Fibroblast of the conjunctiva (primary cell): ENCODE measurements at places on chromosomes 1 and 21.

GRCh38 chr1:91559838-91560565 lies 59.4 kb downstream of the CDC7 start:
- DNase-seq: no peak

DNA sequence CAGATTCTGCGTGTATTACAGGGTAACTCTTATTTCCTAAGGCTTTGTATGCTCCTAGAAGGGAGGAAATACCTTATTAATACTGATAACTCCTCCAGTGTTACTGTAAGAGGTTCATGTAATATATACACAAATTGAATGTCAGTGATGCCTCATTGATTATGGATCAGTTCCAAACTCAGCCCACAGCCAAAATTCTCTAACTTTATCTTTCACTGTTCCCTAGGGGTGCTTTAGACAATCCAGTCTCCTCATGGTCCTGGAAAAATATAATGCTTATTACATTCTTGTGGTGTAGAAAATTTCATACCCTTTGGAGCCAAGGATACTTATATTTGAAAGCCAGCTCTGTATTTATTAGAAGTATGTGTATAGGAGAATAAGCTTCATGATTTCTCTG lies 73.0 kb downstream of the NGF start:
- no peak for DNase-seq

DNA sequence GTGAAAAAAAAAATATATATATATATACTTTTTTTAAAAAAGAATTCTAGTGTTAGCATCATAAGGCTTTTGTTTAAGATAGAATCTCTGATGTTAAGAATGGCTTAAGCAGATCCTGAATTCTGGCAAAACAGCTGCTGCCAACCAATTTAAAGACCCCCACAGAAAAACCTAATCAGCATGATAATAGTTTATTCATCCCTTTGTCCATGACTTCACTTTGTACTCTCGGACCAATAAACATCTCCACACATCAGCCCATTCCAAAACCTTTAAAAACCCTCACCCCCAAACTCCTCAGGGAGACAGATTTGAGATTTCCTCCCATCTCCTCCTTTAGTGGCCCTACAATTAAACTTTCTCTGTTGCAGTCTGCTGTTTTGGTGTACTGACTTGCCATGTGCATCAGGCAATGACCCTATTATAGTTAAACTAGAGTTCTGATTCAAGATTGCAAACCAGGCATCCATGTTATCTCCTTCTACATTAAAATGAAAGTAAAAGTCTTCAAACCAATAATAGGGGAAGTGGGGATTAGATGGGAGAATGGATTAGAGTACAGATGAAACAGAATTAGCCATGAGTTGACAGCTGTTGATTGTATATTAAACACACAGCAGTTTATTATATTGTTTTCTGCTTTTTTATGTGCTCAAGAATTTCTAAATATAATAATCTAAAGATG lies 9.8 kb upstream of the PHTF1 start:
- no peak for DNase-seq

- DNase-seq: no peak
These were observed 24.4 kb downstream of the RC3H1 start for GRCh38 chr1:173997791-173998190.

DNA sequence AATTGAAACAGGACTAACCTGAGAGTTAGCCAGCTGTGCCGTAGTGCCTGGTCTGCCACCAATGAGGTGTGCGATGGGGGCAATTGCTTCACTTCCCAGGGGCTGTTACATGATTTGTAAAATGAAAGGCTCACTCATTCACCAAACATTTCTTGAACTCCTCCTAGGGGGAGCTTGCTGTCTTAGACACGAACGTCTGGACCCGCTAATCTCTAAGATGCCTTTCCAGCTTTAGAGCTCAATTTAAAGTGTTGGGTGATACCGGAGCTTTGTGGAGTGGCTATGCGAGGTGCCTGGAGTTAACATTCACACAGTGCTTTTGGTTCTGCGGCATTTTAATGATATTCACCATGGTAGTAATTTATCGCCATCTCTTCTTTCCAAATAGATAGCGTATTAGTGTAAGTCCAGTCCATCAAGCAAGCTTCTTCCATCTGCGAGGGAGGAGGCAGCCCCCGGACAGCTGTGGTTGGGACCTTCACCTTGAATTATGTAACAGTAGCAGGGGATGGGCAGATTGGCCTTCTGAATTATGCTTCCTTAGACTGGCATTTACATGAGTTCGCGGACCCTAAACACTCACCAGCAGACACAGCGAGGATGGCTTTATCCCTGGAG lies 179.9 kb downstream of the ADSS2 start:
- no peak for DNase-seq

DNA sequence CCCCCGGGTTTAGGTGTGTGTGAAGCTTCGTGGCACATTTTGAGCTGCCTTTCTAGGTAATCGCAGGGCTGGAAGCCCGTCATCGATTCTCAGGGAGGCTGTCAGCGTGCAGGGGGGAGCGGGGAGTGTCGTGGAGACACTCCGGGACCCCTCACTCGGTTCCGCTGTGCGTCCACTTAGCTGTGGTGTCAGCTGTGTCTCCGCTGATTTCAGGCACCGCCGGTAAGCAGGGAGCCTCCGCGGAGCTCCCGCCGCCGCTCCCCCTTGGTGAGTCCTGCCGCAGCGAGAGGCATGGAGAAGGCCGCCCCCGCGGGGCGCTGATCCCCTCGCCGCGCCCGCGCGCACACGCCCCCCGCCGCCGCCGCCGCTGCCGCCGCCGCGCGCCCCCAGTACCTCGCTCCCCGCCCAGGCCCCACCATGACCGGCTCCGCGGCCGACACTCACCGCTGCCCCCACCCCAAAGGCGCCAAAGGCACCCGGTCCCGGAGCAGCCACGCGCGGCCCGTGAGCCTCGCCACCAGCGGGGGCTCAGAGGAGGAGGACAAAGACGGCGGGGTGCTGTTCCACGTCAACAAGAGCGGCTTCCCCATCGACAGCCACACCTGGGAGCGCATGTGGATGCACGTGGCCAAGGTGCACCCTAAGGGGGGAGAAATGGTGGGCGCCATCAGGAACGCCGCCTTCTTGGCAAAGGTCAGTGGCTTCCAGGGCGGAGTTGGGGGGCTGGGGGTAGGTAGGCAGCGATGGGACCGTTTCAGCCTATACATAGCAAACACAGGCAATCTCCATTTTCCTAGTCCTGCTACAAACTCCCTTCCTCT lies 995 bp downstream of the VASH2 start:
- DNase-seq: no peak

DNA sequence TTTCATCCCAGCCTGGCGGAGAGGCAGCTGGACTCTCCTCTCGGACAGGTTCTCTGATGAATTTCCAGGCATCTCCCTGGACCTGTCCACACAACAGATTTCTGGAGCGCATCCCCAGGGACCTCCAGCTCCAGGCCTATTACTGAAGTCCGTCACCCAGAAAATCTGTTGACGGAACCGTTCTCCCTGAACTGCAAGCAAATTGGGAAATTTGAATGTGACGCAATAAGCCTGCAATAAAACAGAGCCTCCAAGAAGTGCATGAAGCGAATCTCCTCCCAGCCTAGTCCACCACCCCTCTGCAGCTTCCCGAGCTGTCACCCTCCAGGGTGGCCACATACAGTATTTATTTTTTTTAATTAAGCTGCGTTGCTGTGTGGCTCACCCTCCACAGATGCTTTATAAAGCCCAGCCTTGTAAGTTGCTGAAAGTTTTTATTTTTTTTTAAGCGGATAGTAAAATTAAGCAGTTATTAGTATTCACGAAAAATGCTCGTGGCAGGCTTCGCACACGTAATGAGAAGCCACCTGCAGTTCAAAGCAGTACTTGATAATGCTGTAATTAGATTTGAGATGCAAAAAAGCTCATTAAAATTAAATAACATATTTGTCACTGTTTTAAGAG lies 173.3 kb downstream of the CAMTA1 start:
- no peak for DNase-seq

GRCh38 chr1:37175666-37176215 lies 141.4 kb upstream of the GRIK3 start:
- no peak for DNase-seq

DNA sequence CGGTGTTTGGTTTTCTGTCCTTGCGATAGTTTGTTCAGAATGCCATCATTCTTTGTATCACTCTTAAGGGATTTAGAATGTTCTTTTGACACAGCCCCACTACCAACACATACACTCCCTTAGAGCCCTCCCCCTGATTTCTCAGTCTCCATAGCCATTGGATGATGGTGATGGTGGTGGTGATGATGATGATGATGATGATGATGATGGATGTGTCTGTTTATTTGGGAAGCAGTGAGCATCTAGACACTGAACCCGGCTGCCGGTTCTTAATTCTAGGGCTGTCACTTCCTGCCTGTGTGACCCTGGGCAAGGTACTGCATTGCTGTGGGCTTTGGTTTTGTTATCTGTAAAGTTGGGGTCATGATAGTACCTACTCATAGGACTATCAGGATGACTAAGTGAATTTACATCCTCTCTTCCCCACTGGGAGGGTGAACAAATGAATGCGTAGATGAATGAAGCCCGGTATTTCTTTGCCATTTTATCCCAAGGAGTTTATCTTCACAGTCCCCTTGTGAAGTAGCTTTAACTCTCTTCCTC lies 100.7 kb downstream of the HUNK start:
- DNase-seq: no peak

- DNase-seq: no peak
These were observed 112.8 kb downstream of the DHRS3 start for GRCh38 chr1:12505231-12505630.

DNA sequence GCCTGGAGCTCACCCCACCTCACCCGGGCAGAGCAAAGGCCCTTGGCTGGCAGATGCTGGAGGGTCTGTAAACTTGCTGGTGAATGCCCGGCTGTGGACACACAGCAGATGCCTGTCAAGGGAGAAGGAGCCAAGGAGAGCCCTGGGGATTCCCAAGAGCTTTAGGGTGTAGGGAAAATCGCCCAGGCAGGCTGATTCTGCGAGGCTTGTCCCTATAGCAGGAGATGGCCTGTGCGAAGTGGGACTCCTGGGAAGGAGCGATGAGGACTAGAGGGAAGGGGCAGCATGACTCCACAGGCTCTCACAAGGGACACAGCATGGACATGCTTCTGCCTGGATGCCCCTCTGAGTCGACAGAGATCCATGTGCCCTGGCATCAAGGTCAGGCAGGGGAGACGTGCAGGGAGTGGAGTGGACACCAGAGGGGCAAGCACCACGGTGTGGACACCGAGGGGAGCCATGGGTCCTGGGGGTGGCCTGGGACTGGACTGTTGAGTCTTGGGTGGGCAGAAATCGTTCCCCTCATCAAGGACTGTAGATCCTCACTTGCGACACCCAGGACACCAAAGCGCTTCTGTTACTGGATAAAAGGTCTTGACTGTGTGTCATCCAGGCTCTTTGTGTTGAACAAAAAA lies 71.4 kb upstream of the ABCG1 start:
- no peak for DNase-seq

- no peak for DNase-seq
These were observed 149.1 kb downstream of the FCRL5 start for GRCh38 chr1:157403203-157403602.

DNA sequence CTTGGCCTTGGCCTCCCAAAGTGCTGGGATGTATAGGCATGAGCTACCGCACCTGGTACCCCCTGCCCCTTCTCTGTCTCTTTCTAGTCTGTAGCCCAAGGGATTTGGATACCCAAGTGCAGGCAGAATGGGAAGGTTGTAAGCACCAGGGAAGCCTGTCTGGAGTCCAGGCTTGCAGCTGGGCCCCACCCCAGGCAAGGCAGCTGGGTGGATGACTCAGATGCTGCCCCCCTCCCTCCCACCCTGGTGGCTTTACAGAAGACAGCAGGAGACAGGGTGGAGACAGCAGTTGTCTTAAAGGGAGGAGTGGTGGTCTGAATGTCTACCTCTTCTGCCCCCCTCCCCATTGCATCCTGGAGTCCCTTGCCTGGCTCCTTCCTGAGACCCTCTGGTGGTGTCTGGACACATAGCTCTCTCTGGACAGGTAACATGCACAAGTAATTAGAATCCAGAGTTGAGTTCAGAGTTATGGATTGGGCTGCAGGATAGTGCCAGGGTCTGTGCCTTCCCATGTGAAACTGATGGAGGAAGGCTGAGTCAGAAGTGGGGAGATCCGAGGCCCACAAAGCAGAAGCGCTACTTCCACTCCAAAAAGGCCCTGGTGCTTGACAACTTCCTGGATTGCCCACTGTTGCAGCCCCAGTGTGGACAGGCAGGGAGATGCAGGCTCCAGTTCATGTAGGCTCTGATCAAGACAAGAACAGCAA lies 5.1 kb downstream of the LMNA start:
- no peak for DNase-seq

GRCh38 chr1:74858136-74858535 lies 125.2 kb downstream of the TYW3 start:
- no peak for DNase-seq

DNA sequence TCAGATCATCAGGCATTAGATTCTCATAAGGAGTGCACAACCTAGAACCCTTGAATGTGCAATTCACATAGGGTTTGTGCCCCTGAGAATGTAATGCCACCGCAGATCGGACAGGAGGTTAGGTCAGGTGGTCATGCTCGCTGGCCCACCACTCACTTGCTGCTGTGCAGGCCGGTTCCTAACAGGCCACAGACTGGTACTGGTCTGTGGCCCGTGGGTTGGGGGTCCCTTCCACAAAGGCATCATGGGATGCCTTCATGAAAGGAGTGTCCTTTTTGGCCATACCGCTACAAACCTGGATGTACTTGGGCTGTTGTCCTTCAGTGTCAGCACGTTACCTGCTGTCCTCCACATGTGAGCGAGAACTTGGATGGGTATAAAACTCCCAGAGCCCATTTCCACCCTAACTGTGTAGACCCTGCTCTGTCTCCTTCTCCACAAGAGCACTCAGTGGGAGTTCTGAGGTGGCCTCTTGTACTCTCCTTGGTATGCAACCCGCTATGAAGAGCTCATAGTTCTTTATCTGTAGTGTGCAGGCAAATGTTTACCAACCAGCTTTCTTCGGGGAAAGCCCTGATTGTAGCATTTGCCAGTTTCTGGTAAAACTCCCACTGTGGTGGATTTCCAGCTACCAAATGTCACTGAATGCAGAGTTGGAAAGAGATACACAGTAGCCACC lies 41.7 kb upstream of the SLC19A1 start:
- no peak for DNase-seq

GRCh38 chr1:221912230-221912629 lies 170.3 kb upstream of the DUSP10 start:
- DNase-seq: no peak

- DNase-seq: no peak
These were observed 502.2 kb downstream of the PLPP3 start for GRCh38 chr1:56077206-56077605.

DNA sequence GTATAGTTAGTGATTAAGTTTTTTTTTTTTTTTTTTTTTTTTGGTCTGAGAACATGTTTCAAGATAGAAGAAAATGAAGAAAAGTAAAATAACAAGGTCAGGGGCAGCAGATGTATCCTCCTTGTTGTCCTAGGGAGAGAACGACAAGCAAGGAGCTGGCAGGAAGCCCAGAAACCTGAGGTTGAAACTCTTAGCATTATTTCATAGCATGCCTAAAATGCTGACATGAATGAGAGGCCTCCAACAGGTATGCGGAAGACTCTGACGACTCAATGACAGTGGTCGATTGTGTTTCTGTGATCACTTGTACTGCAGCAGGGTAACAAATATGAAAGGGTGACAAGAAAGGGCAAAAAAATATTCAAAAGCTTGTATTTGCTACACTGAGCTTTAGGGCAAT lies 415.9 kb downstream of the PLA2G4A start:
- no peak for DNase-seq

- no peak for DNase-seq
These were observed 251 bp downstream of the GPA33 start for GRCh38 chr1:167089939-167090313.

GRCh38 chr1:221170171-221170570 lies 290.9 kb downstream of the HLX start:
- DNase-seq: no peak

GRCh38 chr1:181057079-181057478 lies 23.3 kb downstream of the MR1 start:
- no peak for DNase-seq

GRCh38 chr1:906600-907420 lies 16.9 kb upstream of the SAMD11 start:
- DNase-seq: no peak
